ENCODE measurements at places on chromosomes 2 and 18.

- DNase-seq, result no peak
These were observed 55.7 kb downstream of the OLA1 start for GRCh38 chr2:174192664-174193063.

- no peak for DNase-seq
These were observed 294.8 kb upstream of the DDX18 start for GRCh38 chr2:117519721-117520120.

GRCh38 chr2:96501886-96502810 is 3.0 kb downstream of the NEURL3 start:
- DNase-seq, result no peak

- DNase-seq, result no peak
These were observed 61.2 kb downstream of the CCDC85A start for GRCh38 chr2:56244911-56245530.

DNA sequence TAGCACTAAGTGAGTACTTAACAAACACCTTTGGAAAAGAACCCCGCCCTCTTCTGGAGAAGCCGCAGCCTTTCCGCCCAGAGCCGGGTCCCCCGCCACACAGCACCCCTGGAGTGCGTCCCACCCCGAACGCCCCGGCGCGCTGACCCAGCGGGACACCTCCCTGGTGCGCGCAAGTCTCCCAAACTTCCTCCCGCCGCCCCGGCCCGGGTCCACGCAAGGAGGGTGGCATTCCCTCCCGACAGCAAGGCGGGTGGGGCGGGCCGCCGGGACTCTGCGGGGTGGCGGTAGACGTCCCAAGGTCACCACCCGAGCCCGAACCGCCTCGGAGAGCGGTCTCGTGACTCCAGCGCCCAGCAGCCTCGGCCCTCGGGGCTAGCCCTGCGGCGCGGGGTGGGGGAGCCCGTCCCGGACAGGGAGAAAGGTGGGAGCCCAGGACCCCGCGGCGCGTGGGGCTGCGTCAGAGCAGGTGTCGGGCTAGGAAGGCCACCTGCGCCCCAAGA is 598 bp downstream of the CCDC93 start:
- DNase-seq, result no peak

- no peak for DNase-seq
These were observed 1234.6 kb upstream of the CHAC2 start for GRCh38 chr2:52532956-52533355.

- no peak for DNase-seq
These were observed 2.7 kb downstream of the TNS1 start for GRCh38 chr2:218000136-218000535.

GRCh38 chr2:200136655-200137054 is 169.8 kb upstream of the SPATS2L start:
- no peak for DNase-seq

GRCh38 chr2:214261683-214262082 is 149.2 kb upstream of the VWC2L start:
- no peak for DNase-seq

GRCh38 chr2:48574353-48575287 is 43.0 kb upstream of the GTF2A1L start:
- no peak for DNase-seq

- DNase-seq, result no peak
These were observed 31.8 kb upstream of the NTSR2 start for GRCh38 chr2:11701751-11702301.

DNA sequence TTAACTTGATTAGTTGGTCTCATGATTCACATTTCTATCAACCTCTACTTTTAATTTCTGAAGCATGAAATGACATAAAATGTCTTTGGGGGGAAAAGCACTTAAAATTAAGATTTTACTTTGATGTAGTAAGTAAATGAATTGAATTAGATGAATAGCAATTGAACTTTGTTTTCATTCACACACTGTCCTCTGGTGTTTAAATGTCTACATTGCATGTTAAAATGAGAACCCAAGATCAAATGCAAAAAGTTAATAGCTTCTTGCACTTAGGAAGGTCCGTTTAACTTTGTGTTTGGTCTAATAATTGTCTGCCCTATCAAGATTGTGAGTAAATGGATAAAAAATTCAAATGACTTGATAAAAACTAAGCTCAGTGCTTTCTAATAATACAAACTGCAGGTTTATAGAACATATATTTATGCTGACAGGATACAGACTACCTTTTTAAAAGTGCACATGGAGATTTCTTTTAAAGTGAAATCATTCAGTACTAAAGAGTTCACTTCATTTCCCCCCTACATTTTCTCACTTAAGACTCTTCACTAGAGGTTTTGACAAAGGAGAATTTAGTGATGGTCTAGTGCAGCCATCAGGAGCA is 156.2 kb upstream of the NABP1 start:
- no peak for DNase-seq

DNA sequence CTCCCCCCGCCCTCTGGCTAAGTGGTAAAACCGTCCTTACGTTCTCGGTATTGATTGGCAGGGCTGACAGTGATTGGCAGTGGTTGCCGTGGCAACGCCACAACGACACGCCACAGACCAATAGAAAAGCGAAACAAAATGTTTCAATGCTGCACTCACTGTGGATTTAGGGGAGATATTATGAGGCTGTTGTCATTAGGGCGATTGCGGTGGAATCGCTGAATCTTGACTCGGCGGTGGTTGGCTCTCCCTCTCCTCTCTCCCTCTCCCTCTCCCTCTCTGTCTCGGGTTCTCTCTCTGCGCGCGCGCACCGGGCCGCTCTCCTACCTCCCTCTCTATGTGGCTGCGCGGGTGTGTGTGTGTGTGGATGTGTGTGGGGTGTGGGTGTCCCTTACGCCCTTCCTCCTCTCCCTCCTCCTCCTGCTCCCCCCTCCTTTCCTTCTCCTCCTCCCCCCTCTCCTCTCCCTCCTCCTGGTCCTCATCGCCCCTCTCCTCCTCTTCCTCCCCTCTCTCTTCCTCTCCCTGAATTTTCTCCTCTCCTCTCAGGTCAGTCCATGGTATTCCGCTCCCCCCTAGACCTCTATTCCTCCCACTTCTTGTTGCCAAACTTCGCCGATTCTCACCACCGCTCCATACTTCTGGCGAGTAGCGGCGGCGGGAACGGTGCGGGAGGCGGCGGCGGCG is at the start of gene SIX3:
Gene SIX3 (plus strand): TSS at position 152 of the 684 bp plus-strand sequence. CDS start 403 bp downstream, at position 555.
- DNase-seq, result no peak

GRCh38 chr2:98936353-98937351 is 627 bp upstream of the CRACDL start:
- DNase-seq, result peak; percentile 26

DNA sequence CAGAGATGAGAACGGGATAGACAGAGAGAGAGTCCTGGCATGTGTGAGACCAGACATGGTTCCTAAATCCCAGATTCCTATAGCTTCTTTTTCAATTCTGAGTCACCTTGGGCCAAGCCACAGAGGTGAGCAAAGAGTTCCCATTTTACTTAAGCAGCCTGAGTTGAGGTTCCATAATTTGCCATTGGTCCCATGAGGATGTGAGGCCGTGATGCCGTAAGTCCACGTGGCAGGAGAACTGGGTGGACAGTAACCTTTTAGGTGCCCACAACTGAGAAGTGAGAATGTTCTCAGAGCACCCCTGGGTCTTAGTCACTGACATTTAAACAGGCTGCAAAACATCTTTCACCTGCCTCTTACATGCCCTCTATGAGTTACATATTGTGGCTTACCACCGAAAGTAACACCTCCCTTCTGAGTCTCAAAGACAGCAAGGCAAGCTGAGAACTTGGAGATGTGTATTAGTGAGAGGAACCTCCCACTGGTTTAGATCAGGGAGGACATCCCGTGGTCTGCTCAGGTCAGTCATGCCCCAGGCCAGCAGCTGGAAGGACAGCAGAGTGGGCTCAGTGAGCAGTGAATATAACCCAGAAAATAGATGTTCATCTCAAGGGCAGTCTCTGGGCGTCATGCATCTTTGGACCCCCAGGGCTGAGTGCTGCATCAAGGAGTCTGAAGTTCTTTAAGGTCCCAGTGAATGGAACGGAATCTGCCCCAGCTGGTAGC is 127.9 kb upstream of the LGALSL start:
- DNase-seq, result peak; percentile 50

DNA sequence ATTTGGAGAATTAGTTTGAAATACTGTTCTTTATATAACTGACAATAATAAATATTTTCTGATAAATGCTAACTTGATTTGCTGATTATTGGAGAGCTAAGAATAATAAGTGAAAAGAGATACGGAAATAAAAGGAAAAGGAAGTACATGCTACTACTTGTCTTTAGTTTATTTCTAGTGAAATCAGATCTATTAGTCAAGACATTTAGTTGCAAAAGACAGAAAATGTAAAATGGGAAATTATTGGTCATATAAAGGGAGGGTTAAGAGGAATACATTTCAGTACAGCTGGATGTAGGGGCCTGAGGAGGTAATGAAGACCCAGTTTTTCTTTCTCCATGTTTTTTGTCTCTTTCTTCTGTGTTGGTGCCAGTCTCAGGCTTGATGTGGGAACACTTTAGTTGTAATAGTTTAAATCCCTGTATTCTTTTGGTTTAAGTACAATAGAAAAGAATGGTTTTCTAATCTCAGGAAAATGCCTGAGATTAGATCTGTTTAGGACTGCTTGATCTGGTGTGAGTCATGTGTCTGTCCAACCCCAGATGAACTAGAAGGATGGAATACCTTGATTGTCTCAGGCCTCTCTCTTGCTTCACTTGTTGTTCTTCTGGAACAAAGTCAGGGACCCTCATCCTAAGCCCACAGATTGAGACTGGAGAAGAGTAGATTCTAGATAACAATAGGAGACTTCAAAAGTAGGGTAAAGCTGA is 58.0 kb downstream of the PLCL1 start:
- DNase-seq, result no peak

DNA sequence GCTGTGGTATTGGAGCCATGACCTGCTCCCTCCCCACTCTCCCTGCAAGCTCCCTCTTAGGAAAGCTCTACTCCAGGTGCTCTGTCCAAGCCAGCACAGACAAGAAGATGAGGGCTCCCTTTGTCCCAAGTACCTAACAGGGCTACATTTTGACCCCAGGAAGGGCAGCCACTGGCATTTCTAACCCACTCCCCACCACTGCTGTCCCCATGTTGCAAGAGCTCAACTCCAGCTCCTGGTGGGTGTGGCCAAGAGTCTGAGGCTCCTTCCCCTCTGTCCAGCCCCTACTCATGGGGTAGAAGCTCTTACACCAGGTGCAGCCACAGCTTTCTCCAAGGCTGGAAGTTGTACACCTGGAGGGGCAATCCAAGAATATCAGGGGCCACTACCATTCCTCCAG is 127.0 kb upstream of the NPAS2 start:
- DNase-seq, result no peak

DNA sequence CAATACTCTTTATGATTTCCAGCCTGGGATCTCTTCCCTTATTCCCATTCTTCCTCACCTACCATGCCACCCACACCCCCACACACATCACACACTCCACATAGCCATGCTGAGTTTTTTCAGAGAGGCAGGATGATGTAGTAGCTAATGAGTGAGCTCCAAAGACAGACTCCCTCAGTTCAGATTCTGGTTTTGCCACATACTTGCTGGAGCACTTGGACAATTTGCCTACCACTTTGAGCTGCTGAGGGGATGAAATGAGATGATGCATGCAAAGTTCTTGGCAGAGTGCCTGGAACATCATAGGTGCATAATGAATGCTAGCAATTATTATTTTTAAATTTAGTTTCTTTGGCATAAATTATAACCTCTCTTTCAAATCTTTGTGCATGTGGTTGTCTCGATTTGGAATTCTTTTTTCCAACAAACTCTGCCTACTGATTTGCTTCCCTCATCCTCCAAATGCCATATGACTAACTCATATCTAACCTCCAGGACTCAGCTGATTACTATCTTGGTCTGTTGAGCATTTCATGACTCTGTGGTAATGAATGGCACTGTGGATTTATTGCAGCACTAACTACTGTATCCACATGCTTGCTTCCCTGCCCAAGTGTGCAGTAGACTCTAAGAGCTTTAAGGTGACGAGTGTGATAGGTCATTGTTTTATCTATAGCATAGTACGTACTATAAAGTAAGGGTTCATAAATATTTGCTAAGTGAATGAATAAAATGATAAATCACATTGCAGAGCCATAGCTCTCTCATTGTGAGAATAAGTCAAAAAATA is 99.1 kb downstream of the TACR1 start:
- no peak for DNase-seq

DNA sequence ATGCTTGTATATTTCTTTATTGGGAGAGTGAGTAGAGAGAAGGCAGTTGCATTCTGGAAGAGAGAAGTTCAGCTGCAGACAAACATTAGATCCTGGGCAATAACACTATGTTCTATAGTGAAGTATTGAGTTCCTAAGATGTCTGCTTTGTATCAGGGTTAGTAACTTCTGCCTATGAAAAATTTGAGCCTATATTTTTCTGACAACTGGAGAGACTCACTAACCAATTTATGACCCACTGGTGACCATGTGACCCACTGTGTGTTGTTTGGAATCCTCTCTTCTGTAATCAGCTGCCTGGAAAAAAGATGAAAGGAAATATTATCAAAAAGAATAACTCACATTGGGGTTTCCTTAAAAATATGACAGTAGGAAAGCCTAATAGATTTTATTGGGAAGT is 35.3 kb downstream of the DPP4 start:
- DNase-seq, result no peak

- no peak for DNase-seq
These were observed 61.0 kb downstream of the AQP4 start for GRCh38 chr18:26804519-26804918.

GRCh38 chr2:75801234-75801982 is 90.7 kb upstream of the GCFC2 start:
- no peak for DNase-seq

- DNase-seq, result no peak
These were observed 99.2 kb downstream of the R3HDM1 start for GRCh38 chr2:135630488-135630887.

GRCh38 chr2:129709001-129709955 is 270.2 kb upstream of the RAB6C start:
- DNase-seq, result no peak

DNA sequence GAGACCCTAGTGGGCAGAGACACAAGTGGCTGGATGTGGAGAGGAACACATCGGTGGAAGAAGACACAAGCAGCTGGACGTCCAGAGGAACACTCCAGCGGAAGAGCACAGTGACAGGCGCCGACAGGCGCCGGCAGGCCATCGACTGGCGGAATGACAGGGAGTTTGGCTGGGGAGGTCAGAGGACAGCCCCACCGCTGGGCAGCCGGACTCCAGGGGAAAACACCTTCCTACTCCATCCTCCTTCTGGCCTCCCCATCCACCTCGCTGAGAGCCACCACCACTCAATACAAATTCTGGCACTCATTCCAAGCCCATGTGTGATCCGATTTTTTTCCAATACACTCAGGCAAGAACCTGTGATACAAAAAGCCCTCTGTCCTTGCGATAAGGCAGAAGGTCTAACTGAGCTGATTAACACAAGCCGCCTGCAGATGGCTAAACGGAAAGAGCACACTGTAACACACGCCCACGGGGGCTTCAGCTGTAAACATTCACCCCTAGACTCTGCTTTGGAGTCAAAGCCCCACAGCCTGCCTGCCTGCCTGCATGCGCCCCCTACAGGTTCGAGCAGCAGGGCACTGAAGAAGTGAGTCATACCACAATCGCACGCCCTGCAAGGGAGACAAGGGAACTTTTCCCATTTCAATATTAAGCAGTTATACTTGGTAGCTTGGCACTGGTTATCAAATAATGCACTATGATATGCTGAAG is 50.2 kb upstream of the LRP1B start:
- DNase-seq, result no peak

Measured in activated T-cell treated with anti-CD3 and anti-CD28 coated beads, Interleukin-2, amount 50 U/mL, for 1 hour (primary cell).